Naive thymus-derived CD8-positive, alpha-beta T cell (primary cell): ENCODE measurements at places on chromosomes 6 and 20.

GRCh38 chr6:322259-322930 lies 30.1 kb downstream of the DUSP22 start:
- H3K4me3 ChIP-seq: no peak overlapping the region
- peaks cover 12% of the 10 kb centered on the region for H3K4me1 ChIP-seq

- no peaks in the 10 kb centered on the region for H3K27me3 ChIP-seq
- peaks cover 41% of the 10 kb centered on the region for H3K36me3 ChIP-seq
- H3K4me1 ChIP-seq: peaks cover 29% of the 10 kb centered on the region
- DNase-seq: no peak
- no peak overlapping the region for H3K4me3 ChIP-seq
- H3K27ac ChIP-seq: no peak overlapping the region
Measured at GRCh38 chr6:85468326-85468725, 18.4 kb downstream of the NT5E start.

DNA sequence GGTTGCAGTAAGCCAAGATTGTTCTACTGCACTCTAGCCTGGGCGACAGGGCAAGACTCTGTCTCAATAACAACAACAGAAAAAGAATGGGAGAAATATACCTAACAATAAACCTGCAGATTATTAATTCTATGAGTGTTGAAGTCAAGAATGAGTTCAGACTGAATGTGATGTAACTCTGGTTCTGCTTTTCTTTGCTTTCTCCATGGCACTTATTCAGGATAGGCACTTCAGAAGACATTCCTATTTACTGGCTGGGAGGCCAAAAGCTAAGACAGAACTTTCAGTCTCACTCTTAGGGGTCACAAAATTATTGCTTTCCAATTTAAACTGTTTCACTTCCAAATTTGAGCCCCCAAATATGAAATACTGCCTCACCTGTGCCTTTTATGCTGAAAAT lies 15.7 kb upstream of the PRIM2 start:
- no peaks in the 10 kb centered on the region for H3K36me3 ChIP-seq
- no peaks in the 10 kb centered on the region for H3K27me3 ChIP-seq
- H3K27ac ChIP-seq: no peak overlapping the region

- DNase-seq: no peak
- H3K4me1 ChIP-seq: no peaks in the 10 kb centered on the region
- H3K4me3 ChIP-seq: no peak overlapping the region
- H3K27ac ChIP-seq: no peak overlapping the region
Measured at GRCh38 chr6:133683308-133683580, 205.7 kb upstream of the TCF21 start.

DNA sequence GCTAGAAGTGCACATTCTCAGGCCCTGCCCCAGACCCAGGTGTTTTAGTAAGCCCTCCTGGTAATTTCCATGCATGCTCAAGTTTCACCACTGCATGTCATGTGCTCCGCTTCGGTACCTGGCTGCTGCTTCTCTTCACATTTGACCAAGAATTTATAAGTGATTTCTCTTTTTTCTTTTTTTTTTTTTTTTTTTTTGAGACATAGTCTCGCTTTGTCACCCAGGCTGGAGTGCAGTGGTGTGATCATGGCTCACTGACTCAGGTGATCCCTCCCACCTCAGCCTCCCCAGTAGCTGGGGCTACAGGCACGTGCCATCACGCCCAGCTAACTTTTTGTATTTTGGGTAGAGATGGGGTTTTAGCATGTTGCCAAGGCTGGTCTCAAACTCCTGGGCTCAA lies 16.0 kb downstream of the TM9SF4 start:
- peaks cover 14% of the 10 kb centered on the region for H3K4me1 ChIP-seq
- H3K36me3 ChIP-seq: no peaks in the 10 kb centered on the region
- H3K4me3 ChIP-seq: no peak overlapping the region
- H3K27me3 ChIP-seq: no peaks in the 10 kb centered on the region

DNA sequence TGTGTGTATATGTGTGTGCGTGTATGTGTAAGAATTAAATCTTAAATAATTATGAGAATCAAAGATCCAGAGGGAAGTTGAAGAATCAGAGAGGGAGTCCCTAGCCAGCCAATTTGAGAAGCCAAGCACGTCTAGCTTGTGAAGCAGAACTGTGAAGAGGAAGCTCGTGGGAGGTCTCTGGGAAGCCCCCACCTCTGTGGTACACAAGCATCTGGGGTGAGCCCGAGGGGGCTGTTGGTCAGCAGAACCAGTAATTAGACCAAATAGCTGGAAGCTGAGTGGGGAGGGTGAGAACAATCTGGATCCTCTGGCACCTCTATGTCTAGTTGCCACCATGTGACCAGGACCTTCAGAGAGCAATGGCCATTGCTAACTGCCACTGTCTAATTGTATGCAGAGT lies 310.0 kb upstream of the PRND start:
- no peak for DNase-seq

GRCh38 chr6:107235511-107235910 lies 120.2 kb upstream of the BEND3 start:
- no peaks in the 10 kb centered on the region for H3K4me1 ChIP-seq
- no peaks in the 10 kb centered on the region for H3K27me3 ChIP-seq
- H3K27ac ChIP-seq: no peak overlapping the region
- H3K36me3 ChIP-seq: peaks cover 56% of the 10 kb centered on the region
- DNase-seq: no peak

DNA sequence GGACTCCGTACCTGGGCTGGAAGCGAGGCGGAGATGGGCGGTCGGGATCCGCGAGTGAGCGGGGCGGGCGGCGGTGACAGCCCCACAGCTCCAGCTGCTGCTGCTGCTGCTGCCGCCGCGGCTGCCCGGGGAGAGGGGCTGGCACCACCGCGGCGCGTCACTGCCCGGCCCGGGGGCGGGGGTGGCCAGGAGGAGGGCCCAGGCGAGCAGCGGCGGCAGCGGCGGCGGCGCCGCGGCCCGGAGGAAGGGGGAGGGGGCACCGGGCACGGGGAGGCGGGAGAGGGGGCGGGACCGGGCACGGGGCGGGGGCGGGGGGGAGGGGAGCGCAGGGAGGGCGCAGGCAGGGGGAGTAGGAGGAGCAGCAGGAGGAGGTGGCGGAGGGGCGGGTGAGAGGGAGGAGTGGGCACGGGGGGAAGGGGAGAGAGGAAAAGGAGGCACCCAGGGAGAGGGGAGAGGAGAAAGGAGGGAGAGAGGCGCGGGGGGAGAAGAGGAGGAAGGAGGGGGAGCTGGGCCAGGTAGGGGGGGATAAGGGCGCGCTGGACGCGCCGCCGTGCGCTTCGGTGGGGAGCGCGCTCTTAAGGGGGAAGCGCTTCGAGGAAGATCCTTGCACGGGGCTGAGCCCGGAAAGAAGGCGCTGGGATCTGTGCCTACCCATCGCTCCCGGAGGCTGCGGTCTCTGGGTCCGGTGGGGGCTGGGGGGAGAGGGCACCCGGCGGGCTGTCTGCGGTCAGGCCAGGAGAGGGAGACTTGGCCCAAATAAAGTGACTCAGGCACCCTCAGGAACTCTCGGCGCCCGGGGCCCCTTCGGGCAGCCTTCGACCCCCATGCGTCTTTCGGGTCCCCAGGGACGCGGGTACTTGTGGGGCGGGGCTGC lies 101.5 kb downstream of the NOL4L start:
- peak; percentile 73 for DNase-seq
- peak overlapping the region; percentile 69 for H3K4me3 ChIP-seq
- no peaks in the 10 kb centered on the region for H3K36me3 ChIP-seq
- peaks cover 58% of the 10 kb centered on the region for H3K4me1 ChIP-seq
- H3K27ac ChIP-seq: peak overlapping the region; percentile 74
- H3K27me3 ChIP-seq: no peaks in the 10 kb centered on the region

GRCh38 chr6:71395731-71396409 lies 107.3 kb downstream of the OGFRL1 start:
- H3K36me3 ChIP-seq: no peaks in the 10 kb centered on the region
- H3K4me3 ChIP-seq: no peak overlapping the region
- peaks cover 8% of the 10 kb centered on the region for H3K27me3 ChIP-seq

GRCh38 chr6:119459207-119459974 lies 109.8 kb upstream of the MAN1A1 start:
- no peaks in the 10 kb centered on the region for H3K36me3 ChIP-seq
- H3K27ac ChIP-seq: no peak overlapping the region
- no peak for DNase-seq

- peak overlapping the region; percentile 85 for H3K27ac ChIP-seq
- peaks cover 4% of the 10 kb centered on the region for H3K4me1 ChIP-seq
- peak overlapping the region; percentile 37 for H3K4me3 ChIP-seq
- DNase-seq: no peak
- peaks cover 5% of the 10 kb centered on the region for H3K36me3 ChIP-seq
Measured at GRCh38 chr6:27605401-27606342, 132.8 kb upstream of the ZNF184 start.

DNA sequence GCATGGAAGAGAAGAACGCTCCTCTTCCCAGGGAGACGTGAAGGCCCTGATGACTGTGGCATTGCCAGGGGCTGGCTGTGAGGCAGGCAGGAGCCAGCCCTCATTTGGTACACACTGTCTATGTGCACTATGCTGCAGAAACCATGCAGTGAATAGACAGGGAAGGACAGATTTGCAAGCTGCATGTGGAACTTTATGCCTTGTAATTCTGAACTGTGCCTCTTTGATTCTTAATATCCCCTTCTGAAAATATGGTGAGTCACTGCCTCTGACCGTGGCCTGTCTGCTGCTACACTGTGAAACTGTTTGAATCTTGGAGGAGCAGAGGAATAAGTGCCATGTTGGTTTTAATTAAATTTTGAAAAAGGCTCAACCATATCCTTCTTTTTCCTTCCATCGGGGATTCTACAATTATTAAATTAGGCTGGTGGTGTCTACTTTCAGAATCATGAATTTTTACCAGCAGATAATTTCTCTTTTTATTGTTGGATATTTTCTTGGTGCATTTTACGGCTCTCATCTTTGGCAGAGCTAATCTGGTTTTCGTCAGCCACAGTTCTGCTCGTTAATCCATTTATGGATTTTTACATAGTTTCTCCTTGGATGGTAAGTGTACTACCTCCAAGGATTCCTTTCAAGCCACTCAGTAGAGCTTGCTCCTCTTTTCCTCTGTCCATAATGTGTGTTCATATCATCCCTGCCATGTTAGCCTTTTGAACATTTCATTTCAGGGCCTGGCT lies 301.0 kb upstream of the SLC35B3 start:
- no peaks in the 10 kb centered on the region for H3K36me3 ChIP-seq
- no peaks in the 10 kb centered on the region for H3K4me1 ChIP-seq
- no peak overlapping the region for H3K4me3 ChIP-seq

DNA sequence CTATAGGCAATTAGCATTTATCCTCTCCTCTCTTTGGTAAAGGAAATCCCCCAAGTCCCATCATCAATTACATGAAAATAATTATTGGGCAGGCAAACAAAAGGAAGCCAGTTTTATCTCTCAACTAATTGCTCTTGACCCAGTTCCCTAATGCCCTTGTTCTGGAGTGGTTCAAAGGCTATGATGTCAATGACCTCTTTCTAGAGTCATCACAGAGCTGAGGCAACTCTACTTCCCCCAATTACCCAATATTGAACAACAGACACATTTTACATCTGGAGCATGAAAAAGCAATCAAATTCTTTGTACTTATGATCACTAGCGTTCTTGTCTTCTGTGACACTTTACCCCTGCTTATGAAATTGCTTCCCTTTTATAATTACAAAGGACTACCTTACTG lies 43.5 kb downstream of the NT5E start:
- H3K4me3 ChIP-seq: no peak overlapping the region
- peak overlapping the region; percentile 2 for H3K27ac ChIP-seq
- no peaks in the 10 kb centered on the region for H3K27me3 ChIP-seq
